ENCODE measurements at places on chromosomes 12 and 14.

DNA sequence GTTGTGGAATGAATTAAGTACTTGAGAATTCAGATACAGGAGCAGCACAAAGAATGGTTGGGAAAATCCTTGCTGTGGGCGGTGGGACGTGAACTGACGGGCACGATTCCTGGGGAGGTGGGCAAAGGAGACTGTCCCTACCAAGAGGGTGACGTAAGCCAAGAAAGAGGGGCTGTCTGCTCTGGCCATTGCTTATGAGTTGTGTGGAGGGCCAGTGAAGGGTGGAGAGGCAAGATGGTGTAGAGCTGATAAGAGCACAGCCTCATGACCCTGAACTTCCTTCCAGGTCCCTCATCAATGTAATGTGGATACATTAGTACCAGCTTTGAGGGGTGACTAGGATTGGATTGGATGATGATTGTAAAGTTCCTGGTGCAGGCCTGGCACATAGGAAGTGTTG lies 50.2 kb downstream of the WDR20 start:
- DNase-seq, result no peak

DNA sequence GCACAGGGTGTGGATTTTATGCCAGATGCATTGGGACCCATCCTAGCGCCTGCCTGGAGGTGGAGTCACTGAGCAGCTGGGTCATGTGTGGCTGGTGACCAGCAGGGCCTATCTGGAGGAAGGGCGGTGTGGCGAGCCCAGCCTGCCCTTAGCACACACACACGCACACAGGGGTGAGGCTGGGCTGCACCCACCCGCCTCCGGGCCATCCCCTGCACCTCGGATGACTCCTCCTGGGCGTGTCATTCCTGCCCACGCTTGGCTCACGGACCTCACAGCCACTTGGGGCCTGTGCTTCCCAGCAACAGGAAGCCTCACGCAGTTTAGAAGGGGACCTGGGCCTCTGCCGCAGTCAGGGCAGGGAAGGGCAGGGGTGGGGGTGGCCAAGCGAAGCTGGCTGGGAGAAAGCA lies 36.2 kb upstream of the FZD10 start:
- no peak for DNase-seq

GRCh38 chr12:69739287-69740191 lies 879 bp downstream of the RAB3IP start:
- no peak for DNase-seq

DNA sequence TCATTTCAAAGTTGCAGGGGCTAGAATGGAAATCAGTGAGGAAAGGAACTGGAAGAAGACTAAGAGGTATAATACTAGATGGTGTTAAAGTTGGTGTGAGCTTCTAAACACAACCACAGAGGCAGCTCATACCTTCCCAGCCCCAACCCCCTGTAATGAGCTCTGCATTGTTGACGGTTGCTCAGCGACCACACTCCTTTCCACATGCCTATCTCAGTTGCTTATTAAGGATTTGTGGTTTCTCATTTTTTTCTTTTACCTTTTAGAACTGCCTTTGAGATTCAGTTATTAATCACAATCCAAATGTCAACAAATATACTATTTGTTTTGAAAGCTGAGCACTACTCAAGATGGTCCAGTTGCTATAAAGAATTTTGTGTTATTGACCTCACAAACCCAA lies 62.1 kb upstream of the KIF21A start:
- no peak for DNase-seq

- DNase-seq, result no peak
Measured at GRCh38 chr14:81275305-81276072, 54.7 kb upstream of the GTF2A1 start.
